Breast epithelium (tissue), 4 donors: ENCODE measurements at places on chromosomes 5 and 9. TPM values are rescaled to one million over a fixed set of nuclear protein-coding genes. Genes with fewer than 3 reads are reported as not detected.
A peak's percentile ranks its signal among the peaks of the same experiment; 100 is the strongest.

DNA sequence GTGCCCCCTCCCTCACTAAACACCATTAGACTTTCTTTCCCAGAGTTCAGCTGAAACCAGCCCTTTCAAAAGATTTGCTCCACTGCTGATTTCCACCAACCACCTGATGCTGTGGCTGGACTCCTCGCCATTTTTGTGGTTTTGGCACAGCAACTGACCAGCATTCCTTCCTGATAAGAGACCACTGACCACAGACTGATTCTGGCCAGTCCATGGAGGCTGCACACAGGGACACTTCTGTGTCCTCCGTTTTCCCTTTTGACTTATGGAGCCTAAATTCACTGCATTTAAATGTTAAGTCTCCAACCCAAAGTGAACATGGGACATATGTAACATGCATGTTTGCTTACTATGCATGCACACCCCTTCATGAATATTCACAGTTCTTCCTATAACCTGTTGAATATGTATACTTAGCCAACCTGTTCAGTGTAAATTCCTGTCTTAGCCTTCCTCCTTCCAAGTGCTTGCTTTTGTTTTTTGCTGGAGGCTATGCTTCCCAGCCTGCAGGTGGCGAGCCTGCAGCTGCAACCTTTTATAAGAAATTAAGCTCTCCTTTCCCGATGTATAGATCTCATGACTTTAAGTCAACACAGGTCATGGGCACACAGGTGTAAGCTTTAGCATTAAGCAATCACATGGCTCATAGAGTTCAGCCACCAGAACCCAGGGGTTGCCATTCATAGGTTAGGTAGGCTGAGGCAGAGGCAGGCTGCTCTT, 78.7 kb downstream of the ACTL7B start:
- no peak for DNase-seq

The GZMA gene
- total RNA-seq: 1.6 TPM

GRCh38 chr9:34592895-34593601, 3.5 kb upstream of the CNTFR start:
- DNase-seq: peak; percentile 80

DNA sequence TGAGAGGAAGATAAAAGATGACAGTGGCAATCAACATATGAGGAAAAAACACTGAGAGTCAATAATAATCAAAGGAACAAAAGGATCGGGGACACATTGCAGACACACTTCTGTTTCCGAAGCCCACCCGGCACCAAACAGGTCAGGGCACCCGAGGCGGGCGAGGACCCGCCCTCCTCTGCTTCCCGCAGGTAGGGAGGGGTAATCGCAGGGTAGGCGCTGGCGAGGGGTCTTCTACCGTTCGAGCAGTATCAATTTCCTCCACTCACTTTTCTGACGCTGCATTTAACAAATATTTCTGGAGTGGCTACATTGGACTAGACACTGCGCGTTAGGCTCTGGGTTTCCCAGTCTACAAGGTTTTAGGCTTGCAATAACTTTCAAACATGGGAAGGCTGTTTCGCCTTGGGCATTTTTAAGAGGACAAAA, 1.3 kb downstream of the TXN start:
- no peak for DNase-seq

DNA sequence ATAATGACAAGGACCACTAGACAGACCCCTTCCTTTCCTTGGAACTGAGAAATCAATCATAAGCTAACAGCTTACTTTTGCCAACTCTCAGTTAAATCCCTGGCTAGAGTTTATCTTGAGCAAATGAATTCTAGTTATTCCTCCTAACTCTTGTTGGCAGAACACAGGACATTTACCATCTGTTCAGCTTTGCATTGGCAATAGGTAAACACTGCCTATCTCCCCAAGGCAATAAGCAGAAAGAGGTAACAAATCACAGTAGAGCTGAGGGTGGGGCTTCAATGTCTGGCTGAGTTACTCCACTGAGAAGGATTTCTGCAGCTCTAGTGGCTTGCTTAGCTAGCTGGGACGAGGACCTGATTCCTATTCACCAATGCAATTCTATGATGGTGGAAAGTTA, 503.3 kb upstream of the GRIA1 start:
- DNase-seq: no peak

The OBP2B gene
- 0.98 TPM for total RNA-seq

DNA sequence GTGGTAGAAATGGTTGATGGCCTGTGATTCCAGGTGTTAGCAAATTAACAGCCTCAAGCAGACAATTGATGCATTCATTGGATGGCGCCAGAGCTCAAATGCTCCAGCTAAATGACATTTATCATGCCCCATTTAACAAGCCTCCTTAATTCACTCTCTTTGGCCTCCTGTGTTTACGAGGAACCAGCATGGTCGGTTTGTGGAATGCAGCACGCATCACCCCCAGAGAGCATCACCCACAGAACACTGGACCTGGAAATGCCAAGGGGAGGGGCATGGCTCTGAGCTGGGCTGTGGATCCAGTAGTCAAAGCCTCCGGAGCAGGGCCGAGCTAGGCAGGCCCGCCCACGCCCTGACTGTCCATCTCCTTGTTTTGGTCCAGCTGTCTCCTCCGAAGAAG, 434.0 kb downstream of the GADD45G start:
- no peak for DNase-seq

DNA sequence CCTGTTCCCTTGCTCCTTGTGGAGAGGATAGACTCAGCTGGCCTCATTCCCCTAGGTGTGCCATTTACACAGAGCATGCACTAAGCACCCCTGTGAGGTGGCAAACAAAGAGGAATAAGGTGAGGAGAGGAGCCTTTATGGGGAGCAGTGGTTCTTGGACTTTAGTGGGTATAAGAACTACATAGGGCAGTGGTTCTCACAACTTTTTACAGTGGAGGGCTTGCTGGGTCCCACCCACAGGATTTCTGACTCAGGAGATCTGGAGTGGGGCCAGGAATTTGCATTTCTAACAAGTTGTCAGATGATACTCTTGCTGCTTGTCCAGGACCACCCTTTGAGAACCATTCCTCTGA, 42.0 kb downstream of the CSF1R start:
- DNase-seq: no peak

- no peak for DNase-seq
Measured at GRCh38 chr9:124449381-124450151, 685 bp upstream of the ADGRD2 start.

GRCh38 chr5:91190314-91190690, 192.8 kb downstream of the ARRDC3 start:
- no peak for DNase-seq

The LHX2 gene
- not detected for total RNA-seq

GRCh38 chr9:137028263-137029057, 423 bp upstream of the ABCA2 start:
- DNase-seq: peak; percentile 73

The FOXI1 gene
- total RNA-seq: not detected

DNA sequence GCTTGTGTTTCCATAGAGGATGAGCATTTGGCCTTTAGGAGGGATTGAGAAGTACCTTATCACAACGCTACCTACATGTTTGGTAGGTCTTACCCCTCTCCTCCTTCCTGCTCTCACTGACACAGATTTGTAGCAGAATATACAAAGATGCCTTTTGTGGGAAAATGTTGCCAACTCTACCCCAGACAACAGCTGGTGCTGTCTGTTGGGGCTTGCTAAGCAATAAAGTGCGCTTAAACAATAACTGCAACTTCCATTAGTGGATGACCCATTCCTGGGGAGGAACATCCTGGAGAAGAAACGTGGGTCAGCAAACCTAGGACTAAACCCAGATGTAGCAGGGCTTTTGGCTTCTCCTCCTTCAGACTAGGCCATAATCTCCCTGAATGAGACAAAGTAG, 174.3 kb downstream of the EFNA5 start:
- DNase-seq: no peak

The AHRR gene
- total RNA-seq: not detected

The TEX48 gene
- total RNA-seq: not detected

DNA sequence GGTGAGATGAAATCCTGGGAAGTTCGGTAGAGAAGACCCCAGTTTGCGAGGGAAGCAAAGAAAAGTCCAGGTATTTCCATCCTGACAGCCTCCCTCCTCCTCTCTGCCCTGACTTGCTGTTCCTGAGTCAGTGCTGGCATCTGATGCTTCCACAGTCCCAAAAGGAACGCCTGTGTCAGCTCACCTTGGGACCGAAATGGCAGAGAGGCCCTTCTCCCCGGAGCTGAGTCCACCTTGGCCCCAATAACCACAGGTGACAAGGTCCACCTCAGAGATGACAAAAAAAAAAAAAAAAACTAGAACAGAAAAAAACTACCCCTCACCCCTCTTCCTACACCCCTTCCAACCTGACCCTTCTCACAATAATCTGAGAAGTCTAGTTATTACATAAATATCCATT, 31.6 kb downstream of the SLC6A7 start:
- no peak for DNase-seq

The TMEM174 gene
- not detected for total RNA-seq

The LCN1 gene
- not detected for total RNA-seq

- no peak for DNase-seq
Measured at GRCh38 chr5:154178661-154179060, 11.9 kb upstream of the GALNT10 start.

DNA sequence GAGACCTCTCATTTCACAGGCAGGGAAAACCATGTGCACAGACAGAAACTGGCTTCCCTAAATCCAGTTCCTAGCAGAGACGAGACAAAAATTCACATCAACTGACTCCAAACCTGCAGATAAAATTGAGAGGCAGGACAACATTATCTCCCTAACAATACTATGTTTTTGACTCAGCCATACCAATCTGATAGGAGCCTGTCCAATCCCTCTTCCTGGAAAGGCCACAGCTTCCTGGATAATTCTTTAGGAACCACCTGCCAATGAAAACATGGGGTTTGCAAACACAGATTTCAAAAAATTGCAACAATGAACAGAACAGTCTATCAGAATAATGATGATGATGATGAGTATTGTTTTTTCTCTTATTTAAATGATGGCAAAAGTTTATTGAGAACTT, 22.4 kb downstream of the SH3TC2 start:
- no peak for DNase-seq

The GLRA1 gene
- not detected for total RNA-seq

DNA sequence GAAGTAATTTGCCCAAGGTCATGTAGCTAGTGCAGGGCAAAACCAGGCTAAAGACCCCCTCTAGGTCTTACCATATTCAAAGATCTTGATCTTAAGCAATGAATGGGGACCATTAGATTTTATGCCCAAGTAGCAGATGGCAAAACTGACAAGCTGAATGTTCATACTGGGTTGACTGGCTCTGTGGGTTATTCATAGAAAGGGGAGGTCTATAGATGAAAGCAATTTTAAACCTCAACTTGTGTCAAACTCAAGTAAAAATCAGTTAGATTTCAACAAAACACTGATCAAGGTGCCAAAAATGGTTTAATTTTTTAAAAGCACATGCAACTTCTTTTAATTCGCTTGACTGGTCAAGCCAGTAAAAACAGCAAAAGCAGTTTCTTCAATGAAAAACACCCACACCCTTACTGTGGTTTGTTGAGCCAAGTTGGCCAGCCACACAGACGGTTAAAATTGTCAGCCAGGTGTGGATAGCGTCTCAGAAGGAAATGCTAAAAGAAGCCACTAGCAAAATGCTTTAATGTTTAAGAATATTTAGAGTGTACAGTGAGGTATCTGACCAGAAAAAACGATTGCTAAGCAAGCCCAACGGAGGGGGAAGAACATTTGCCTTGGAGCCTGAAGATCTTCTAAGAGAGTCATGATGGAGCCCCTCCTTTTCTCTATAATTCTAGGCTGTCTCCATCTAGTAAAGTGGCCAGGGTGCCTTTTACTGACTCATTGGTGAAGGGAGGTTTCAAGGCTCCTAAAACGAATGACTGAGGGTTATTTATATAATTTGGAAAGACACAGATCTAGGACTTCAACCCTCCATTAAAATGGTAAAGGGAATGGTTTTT, 539.6 kb upstream of the CLINT1 start:
- no peak for DNase-seq

DNA sequence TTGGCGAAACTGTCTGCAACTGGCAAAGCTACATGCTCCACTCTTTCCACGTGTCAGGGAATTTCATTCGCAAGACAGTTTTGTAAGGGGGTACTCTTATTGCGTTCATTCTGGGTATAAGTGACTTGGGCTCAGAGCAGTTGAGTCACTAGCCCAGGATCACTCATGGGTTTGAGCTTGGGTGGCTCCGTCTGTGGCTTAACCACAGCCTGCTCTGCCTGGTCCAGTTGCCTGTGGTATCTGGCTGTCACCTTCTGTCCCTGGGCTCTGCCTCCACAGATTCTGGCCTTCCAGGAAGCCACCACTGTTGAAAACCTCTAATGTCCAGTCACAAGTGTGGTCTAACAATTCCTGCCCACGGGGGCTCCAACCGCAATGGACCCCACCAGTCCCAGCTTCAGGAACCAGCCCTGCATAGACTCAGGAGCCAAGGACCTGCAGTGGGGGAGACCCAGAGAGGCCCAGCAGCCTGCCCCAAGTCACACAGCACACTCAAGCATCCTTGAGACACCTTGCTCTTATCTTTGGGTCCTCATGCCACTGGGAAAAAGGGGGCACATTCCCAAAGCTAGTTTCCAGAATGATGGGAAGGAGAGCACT, 10.4 kb downstream of the KIF12 start:
- no peak for DNase-seq

GRCh38 chr5:52896534-52897237, 92.5 kb upstream of the ITGA2 start:
- no peak for DNase-seq

GRCh38 chr9:135498381-135499126, 1.9 kb upstream of the MRPS2 start:
- DNase-seq: no peak

- DNase-seq: no peak
Measured at GRCh38 chr9:109817846-109818472, 38.0 kb downstream of the PALM2AKAP2 start.
